ENCODE measurements at places on chromosomes 12 and 14.

DNA sequence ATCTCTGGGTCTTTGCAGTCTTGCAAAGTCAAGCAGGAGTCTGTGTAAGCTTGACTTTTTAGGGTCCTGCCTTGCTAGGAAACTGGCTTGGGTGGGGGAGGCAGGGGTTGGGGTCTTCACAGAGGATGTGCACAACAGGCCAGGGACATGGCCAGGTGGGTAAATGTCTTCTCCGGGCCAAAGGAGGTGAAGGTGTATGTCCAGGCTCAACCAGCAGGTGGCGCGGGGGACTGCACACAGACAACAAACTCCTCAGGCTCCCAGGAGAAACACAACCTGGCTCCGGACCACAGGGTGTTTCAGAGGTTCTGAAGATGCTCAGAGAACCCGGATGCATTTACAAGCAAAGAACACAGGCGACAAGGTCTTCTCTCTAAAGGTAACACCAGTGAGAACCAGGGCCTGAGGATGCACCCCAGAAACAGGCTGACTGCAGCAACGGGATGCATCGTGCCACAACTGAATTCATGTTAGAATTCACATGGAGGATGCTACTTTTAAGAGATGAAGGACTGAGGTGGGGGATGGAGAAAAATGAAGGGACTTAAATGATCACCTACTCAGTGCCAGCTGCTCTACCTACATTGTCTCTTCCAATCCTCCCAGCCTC lies 56.0 kb downstream of the PLEKHG3 start:
- DNase-seq, result peak; percentile 61

GRCh38 chr12:126617312-126617711 lies 1552.1 kb downstream of the AACS start:
- DNase-seq, result no peak

DNA sequence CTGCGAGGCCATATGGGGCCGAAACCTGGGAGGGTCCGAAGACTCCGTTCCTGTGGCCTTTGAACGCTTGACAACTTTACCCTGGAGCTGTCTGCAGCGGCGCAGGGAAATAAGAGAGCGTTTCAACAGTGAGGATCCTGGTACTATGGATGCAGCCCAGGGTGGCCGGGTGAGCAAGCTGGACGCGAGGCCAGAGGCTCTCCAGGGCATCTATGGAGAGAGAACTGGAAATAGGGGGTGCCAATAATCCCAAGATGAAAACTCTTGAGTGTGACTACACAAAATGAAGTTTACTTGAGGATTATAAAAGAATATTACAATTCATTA lies 1.1 kb upstream of the ABCC9 start:
- DNase-seq, result no peak

GRCh38 chr12:56128670-56129205 lies 671 bp downstream of the ESYT1 start:
- no peak for DNase-seq

DNA sequence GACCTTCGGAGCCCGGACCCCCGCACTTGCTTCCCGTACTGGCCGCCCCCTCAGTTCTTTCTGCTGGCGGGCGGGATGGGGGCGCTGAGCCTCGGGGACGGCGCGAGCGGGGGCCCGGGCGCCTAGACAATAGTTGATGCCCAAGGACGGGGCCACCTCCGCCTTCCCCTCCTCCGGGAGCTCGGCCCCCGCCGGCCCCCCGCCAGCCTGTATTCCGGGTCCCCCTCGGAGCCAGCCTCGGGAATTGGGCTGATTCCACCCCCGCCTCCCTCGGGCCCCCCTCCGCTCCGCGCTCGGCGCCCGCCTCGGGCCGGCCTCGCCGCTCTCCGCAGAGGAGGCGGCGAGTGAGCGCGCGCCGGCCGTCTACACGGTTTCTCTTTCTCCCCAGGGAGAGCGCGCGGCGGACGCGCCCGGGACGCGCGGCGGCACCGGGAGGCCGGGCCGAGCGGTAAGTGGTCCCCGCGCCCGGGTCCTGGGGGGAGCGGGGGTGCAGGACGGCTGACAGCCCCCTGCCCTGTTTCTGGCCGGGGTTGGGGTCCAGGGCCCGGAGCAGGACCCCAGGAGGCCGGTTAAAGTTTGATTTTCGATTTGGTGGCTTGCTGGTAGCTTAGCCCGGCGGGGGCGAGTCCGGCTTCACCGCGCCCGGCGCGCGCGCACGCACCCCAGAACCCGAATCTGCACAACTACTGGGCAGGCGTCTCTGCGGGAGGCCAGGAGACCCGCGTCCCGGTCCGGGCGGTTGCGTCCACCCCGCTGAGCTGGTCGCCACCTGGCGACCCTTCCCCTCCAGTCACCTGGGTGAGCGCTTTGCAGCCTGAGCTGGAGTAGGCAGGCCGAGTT lies 413.7 kb downstream of the PCNX1 start:
- DNase-seq, result no peak

- DNase-seq, result no peak
These were observed 1.8 kb downstream of the MON2 start for GRCh38 chr12:62468397-62468796.

GRCh38 chr12:76037130-76038103 lies 5.8 kb upstream of the PHLDA1 start:
- DNase-seq, result no peak

DNA sequence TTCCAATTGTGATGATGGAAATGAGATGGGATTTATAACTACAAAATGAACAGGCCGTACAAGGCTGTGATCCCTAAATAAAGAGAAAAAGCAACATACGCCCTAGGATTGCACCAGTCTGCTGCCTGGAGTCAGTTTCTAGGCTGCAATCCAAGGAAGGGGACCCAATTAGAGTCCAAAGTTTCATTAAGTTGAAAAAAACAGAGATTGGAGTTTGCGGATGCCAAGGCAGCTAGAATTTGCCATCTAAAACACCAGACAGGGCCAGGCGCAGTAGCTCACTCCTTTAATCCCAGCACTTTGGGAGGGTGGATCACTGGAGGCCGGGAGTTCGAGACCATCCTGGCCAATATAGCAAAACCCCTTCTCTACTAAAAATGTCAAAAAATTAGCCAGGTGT lies 661.0 kb downstream of the RPS29 start:
- no peak for DNase-seq

DNA sequence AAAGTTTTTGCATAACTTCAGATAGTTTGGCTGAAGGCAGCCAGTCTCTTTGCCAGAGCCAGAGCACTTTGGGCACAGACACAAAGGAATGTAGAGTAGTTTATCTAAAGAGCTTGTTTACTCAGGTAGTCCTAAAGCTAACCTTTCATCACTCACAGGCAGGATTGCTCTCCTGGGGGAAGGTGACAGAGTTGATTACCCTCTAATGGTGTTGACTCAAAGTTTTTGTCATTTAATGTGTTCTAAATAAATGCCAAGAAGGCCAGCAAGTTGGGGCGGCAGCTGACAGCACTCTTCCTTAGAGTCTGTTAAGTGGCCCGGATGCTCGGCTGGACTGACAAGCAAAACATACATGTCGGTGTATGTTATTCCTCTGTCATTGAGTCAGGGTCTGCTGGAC lies 9.3 kb upstream of the TAS2R46 start:
- DNase-seq, result no peak

- no peak for DNase-seq
These were observed 110.6 kb upstream of the SOX5 start for GRCh38 chr12:24060089-24060488.

DNA sequence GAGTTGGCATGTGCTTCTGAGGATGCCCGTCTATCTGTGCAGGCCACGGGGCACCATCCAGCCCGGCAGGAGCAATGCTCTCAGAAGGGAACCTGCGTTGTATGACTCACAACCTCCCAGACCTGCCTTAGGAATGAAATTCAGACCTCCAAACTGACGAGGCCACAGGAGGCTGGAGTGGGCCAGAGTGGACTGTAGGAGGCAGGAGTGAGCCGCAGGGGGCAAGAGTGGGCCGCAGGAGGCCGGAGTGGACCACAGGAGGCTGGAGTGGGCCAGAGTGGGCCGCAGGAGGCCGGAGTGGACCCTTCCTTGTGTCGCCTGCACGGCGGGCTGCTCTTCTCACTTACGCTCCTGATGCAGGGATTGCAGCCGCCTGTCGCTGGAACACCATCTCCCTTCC lies 11.1 kb upstream of the FBRSL1 start:
- no peak for DNase-seq

- no peak for DNase-seq
These were observed 13.7 kb upstream of the VPS37B start for GRCh38 chr12:122909442-122910288.

DNA sequence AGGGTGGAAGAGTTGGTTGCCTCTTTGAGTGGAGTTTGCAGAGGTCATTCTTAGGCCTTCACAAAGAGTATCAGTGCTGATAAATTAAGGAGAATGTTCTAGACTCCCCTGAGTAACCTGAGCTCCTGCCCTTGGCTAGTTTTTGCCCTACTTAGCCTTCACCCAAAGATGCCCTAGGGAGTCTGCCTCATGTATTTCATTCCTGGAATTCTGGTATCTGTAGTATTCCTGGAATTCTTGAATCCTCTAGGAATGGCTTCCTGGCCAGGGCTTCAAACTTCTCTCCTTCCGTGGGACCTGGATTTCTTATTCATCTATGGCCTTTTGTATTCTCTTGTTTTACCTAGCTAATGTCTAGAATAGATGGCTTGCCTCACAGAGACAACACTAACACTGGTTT lies 701.1 kb downstream of the NOVA1 start:
- no peak for DNase-seq

DNA sequence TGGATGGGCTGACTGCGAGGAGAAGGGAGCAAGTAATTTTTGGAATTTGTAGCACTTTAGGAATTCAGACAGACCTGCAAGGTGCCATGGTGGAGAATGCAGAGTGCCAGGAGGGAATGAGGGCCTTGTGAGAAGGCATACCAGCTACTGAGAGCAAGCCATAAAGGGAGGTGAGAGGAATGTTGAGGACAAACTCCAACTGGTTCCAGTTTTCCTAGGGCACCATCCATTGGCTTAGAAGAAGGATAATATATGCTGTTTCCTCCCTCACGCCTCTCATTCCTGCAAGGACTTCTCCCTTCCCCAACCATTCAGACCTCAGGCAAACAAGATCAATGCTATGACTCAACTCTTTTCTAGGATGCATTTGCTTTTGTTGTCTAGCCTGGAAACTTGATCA lies 11.2 kb upstream of the DAAM1 start:
- no peak for DNase-seq

DNA sequence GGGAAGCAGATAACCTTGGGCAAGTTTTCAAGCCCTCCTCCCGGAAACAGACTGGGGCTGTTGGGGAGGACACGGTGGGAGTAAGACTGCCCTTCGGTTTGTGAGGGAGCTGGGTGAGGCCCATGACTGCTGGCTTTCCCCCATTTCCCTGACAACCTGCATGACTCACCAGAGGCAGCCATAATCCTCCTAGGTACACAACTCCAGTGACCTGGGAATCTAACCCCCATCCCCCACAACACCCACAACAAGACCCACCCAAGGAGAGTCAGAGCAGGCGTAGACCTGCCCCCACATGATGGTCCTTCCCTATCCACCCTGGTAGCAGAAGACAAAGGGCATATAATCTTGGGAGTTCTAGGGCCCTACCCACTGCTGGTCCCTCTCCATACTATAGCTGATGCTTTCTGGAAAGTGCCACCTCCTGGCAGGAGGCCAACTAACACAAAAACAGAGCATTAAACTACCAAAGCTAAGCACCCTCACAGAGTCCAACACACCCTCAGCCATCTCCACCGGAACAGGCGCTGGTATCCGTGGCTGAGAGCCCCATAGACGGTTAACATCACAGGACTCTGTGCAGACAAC lies 14.8 kb downstream of the DDX24 start:
- DNase-seq, result no peak

DNA sequence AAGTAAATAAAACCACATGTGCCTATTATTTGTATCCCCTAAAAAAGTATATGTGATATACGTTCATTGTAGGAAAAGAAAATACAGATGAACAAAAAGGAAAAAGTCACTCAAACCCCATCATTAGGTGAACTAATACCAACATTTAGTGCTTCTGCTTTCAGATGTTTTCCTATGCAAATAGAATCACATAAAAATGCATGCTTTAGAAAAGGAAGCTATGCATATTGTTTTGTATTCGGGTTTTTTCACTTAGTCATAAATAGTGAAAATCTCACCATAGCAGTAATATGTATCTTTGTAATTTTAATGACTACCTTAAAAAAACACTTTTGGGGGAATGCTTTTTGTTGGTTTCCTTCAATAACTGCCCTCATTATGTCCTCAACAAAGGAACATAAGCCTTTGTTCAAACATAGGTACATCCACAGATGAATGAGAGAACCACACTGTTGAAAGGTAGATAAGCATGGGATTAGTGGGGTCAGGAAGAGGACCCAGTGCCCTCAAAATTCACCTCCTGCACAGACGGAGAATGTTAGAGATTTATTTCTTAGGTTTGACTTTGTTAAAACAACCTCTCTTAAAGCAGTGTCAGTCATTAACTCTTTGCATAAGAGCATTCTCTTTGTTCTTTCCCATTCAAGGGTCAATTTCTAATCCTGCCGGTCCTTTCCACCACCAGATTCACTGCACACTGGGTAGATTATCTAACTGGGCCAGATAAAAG lies 6.5 kb downstream of the AMDHD1 start:
- no peak for DNase-seq

GRCh38 chr12:67517181-67517887 lies 131.2 kb upstream of the DYRK2 start:
- DNase-seq, result no peak

- DNase-seq, result no peak
These were observed 62.1 kb upstream of the MAP1LC3B2 start for GRCh38 chr12:116497051-116497591.

- no peak for DNase-seq
These were observed 2.7 kb upstream of the PRIMA1 start for GRCh38 chr14:93790966-93791365.

DNA sequence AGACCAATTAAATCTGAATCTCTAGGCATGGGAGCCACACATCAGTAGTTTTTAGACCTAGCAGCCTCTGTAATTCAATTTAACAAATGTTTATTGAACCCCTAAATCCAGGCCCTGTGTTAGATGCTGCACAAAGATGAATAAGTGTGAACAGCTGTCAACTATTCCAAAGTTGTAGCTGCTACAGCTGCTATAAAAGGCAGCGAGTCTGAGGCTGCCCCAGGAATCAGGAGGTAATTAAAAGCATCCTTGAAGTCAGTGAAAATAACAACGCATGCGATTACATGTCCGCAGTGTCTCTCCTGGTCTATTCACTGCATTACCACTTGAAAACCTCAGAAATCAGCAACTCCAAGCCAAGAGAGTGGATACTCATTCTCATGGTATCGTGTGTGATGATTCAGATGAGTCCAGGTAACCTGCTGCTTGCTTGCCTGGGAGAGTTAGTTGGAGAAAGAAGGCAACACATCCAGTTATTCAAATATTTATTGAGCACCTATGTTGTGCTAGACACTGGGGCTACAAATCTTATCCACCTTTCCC lies 34.9 kb upstream of the DDHD1 start:
- DNase-seq, result no peak
